ENCODE measurements at places on chromosomes 6 and 20.

DNA sequence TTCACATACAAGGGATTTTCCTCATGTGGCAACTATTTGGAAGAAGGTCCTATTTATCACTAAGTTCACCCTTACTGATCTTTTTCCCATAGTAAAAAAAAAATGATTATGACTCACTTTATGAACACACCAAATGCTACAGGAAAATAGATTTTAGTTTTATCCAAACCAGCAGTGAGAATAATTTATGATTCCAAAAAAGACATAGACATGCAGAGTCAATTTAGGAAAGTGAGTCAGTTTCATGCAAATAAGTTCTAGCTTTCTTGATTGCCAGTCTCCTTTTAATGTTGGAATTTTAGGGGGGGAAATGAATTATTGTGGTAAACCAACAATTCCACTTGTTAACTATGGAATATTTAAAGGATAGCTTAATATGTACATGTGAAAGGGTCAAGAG lies 64.0 kb upstream of the RNF146 start:
- no peak for DNase-seq

DNA sequence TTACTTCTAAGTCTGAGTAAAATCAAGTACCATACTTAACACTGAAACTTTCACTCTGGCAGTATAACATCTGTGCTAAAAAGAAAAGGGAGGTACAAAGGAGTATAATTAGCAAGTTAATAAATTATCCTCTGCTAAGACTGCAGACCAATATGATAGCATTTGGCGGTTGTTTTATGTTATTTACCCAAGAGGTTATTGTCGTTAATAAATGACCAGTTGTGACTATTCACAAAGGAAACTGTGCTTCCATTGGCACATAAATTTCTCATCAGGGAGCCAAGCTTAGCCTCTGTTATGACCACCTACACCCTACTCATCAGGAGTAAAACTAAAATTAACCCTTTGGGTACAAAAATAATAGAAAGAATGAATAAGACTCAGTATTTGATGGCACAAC lies 86.5 kb downstream of the CRYBG1 start:
- no peak for DNase-seq

DNA sequence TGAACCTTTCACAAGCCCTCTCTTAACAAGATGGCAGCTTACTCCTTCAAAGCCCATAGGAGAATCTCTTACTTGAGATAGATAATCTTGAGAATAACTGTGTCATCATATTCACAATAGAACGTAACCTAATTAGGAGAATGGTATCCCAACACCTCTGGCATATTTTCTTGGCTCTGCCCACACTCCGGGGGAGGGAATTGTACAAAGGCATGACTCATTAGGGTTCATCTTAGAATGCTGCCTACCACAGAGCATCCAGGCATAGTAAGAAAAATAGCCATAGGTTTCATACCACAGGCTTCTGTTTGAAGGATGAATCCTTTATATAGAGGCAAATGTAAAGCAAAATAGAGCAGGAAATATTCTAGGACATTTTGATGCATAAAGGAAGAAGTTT lies 1100.6 kb upstream of the CITED2 start:
- no peak for DNase-seq

DNA sequence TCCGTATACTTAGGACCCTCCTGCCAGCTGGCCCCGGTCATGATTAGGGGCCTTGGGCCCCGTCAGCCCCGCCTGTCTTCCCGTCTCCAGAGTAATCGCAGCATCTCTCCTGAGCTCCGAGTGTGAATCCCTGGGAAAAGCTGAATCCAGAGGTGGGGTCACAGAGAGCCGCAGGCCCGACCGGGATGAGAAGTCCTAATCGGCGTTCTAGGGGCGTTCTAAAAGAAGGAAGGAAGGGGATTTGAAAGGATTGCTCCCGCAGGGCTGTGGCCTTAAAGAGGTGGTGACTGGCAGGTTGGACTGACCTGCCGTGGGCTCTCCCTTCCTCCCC lies 371 bp downstream of the HMGN4 start:
- no peak for DNase-seq

DNA sequence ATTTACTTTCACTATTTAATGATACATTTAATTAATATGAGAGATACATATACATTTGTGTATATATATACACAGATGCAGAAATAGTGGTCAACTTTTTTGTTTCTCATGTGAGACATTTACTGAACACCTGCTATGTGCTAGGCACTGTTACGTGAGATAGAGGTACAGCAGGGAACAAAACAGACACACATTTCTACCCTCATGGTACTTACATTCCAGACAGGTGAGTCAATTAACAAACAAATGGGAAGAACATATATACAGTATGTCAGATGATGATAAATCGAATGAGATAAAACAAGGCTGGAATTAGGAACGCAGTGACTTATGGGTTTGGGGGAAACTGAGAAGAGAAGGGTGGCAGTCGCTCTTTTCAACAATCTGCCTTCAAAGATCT lies 5.1 kb downstream of the TFB1M start:
- DNase-seq: no peak

- no peak for DNase-seq
These were observed 21.3 kb downstream of the STK35 start for GRCh38 chr20:2122936-2123335.
